CD14-positive monocyte (primary cell): ENCODE measurements at places on chromosomes 12 and 14. TPM values are rescaled to one million over a fixed set of nuclear protein-coding genes. Genes with fewer than 3 reads are reported as not detected.

Gene COL2A1
- polyA plus RNA-seq, result not detected

Gene NELL2
- 0.98 TPM for polyA plus RNA-seq

Gene PRPH
- polyA plus RNA-seq, result not detected in 2 replicates

Gene PTPRB
- not detected for polyA plus RNA-seq

Gene CCDC92
- 11.6 and 12.1 TPM in 2 replicates for polyA plus RNA-seq

Gene SFSWAP
- polyA plus RNA-seq, result 27.0 and 33.0 TPM in 2 replicates

Gene PLA2G1B
- polyA plus RNA-seq, result not detected in 2 replicates

Gene YEATS4
- polyA plus RNA-seq, result 16.0 TPM

- peaks cover 8% of the 10 kb centered on the region for H3K36me3 ChIP-seq
- H3K4me1 ChIP-seq, result peaks cover 15% of the 10 kb centered on the region
- DNase-seq, result no peak
- no peaks in the 10 kb centered on the region for H3K27me3 ChIP-seq
- H3K27ac ChIP-seq, result no peak overlapping the region
Observed at GRCh38 chr12:11787933-11788849, 138.7 kb downstream of the ETV6 start.

- no peak overlapping the region for H3K4me3 ChIP-seq
- no peaks in the 10 kb centered on the region for H3K36me3 ChIP-seq
Observed at GRCh38 chr12:32499048-32499447, 99.7 kb downstream of the FGD4 start.

DNA sequence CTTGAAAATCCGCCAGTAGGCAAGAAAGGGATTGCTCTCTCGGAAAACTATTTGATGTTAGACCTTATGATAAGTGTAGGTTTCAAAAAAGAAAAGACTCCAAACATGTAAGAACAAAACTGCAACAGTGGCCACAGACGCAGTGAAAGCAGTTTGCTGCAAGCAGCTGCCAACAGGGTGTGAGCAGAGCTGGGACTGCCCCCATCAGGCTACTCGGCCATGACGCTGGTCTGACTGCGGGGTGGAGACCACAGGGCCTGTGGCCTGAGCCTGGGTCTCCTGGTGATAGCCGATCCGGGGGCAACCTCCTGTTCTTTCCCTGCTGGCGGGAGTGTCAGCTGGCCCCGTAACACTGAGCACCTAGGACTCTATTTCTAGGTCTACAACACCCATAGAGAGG, 63.2 kb downstream of the AMN start:
- H3K36me3 ChIP-seq, result peaks cover 42% of the 10 kb centered on the region
- no peaks in the 10 kb centered on the region for H3K4me1 ChIP-seq
- no peak overlapping the region for H3K4me3 ChIP-seq
- H3K27ac ChIP-seq, result no peak overlapping the region
- no peak for DNase-seq
- H3K27me3 ChIP-seq, result no peaks in the 10 kb centered on the region

DNA sequence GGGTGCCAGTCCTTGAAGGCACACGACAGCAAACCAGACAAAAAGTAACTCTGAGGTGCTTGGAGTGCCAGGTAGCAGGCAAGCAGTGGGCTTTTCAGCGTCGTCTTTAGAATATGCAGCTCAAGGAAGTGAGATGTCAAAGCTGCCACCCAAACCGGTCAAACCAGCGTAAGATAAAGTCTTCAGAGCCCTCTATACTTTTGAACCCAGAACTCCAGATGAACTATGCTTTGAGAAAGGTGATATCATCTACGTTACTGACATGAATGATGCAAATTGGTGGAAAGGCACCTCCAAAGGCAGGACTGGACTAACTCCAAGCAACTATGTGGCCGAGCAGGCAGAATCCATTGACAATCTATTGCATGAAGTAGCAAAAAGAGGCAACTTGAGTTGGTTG, 95.9 kb downstream of the TBX3 start:
- H3K36me3 ChIP-seq, result no peaks in the 10 kb centered on the region
- no peak for DNase-seq
- H3K4me3 ChIP-seq, result no peak overlapping the region
- H3K4me1 ChIP-seq, result no peaks in the 10 kb centered on the region
- H3K27ac ChIP-seq, result no peak overlapping the region
- no peaks in the 10 kb centered on the region for H3K27me3 ChIP-seq

DNA sequence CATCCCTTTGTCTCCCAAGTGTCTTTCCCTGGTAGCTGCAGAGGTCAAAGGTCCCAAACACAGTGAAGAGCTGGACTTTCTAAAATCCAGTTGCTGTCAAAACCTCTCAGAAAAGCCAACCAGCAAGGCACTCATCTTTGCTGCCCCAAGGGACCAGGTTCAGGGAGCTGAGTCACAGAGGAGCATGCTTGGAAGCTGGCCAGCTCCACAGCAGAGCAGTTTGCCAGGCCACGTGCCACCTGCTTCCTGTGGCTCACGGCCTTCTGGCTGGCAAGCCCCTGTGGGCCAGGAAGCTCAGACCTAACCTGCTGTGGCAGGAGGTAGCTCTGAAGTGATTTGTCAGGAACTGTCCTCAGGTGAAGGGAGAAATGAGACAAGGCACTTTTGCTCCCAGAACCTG, 3.6 kb downstream of the ISCU start:
- peak; percentile 46 for DNase-seq
- peak overlapping the region; percentile 1 for H3K27ac ChIP-seq
- no peak overlapping the region for H3K4me3 ChIP-seq
- peaks cover 56% of the 10 kb centered on the region for H3K4me1 ChIP-seq

GRCh38 chr12:55727643-55728185, 1.1 kb downstream of the CD63 start:
- peak overlapping the region; percentile 82 for H3K4me3 ChIP-seq
- peaks cover 44% of the 10 kb centered on the region for H3K36me3 ChIP-seq
- H3K4me1 ChIP-seq, result peaks cover 46% of the 10 kb centered on the region
- H3K27me3 ChIP-seq, result no peaks in the 10 kb centered on the region
- peak; percentile 50 for DNase-seq

GRCh38 chr14:95428557-95428956, 87.9 kb downstream of the SYNE3 start:
- peaks cover 81% of the 10 kb centered on the region for H3K36me3 ChIP-seq
- DNase-seq, result no peak
- H3K27ac ChIP-seq, result no peak overlapping the region
- no peak overlapping the region for H3K4me3 ChIP-seq
- H3K27me3 ChIP-seq, result no peaks in the 10 kb centered on the region
- H3K4me1 ChIP-seq, result no peaks in the 10 kb centered on the region

DNA sequence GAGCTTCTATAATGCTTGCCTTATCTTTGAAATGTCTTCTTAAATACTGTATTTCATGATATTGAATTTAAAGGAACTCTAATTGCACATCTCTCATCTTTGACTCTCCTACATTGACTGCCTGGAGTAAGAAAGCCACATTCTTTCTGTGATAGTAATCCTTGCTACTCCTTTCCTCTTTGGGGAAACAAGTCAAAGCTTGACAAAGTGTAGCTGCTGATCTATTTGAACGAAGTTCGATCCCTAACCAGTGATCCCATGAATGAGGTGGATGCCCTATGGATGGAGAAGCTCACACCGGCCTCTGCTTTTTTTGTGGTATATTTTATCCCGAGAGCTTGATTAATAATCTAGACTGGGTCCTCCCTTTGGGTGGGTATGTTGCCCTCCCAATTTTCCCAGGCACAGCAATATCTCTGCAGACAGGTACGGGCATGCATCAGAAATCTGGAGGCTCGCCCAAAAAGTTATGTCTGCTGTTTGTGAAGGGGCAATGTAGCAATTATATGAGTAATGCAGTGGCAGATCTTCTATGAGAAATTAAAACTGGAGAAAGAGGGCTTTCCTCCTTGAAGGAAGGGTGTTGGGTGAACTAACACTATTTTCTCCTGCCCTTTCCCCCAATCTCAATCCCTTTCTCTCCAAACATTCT, 163.0 kb upstream of the FRMD6 start:
- H3K27me3 ChIP-seq, result no peaks in the 10 kb centered on the region
- no peak overlapping the region for H3K4me3 ChIP-seq
- no peaks in the 10 kb centered on the region for H3K4me1 ChIP-seq
- H3K36me3 ChIP-seq, result no peaks in the 10 kb centered on the region

GRCh38 chr12:28180786-28181185, 9.5 kb upstream of the CCDC91 start:
- H3K27me3 ChIP-seq, result no peaks in the 10 kb centered on the region
- DNase-seq, result no peak
- no peaks in the 10 kb centered on the region for H3K36me3 ChIP-seq

- DNase-seq, result no peak
- H3K4me1 ChIP-seq, result no peaks in the 10 kb centered on the region
- no peaks in the 10 kb centered on the region for H3K36me3 ChIP-seq
- no peak overlapping the region for H3K4me3 ChIP-seq
Observed at GRCh38 chr14:105859717-105860614, 333.6 kb downstream of the TMEM121 start.

DNA sequence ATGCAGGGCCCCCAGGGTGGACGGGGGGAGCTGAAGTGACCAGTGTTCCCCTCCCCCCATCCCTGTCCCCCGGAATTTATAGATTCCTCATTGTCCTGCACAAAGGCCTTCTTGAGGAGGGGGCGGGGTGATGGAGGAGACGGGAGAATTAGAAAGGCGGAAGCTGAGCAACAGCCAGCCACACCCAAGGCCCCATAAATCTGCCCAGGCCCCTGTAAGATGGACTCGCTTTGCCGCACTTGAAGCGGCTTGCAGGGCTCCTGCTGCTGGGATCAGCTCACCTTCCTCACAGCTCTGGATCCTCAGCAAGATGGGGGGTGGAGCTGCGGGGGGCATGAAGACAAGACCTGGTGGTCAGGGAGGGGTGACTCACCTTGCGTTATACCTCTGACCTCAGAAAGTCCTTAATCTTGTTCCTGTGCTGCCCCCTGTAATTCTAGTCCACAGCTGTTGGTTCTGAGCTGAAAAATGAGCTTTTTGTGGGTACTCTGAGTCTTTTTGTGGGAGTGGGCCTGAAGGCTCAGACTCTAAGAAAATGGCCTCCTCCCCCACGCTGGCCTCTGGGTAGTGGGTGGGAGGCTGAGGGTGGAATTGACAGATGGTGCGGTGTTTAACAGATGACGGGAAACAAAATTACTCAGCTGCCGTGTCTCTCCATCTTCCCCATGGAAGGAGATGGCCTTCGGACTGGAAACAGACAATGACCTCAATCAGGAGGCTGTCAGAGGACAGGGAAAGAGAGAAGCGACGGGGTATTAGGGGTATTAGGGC, 15.8 kb upstream of the ANKRD33 start:
- no peak for DNase-seq
- no peaks in the 10 kb centered on the region for H3K27me3 ChIP-seq
- no peaks in the 10 kb centered on the region for H3K36me3 ChIP-seq
- peaks cover 65% of the 10 kb centered on the region for H3K4me1 ChIP-seq

GRCh38 chr14:28671425-28671824, 95.2 kb upstream of the FOXG1 start:
- DNase-seq, result no peak
- H3K4me1 ChIP-seq, result no peaks in the 10 kb centered on the region
- H3K27me3 ChIP-seq, result no peaks in the 10 kb centered on the region
- no peak overlapping the region for H3K27ac ChIP-seq
- H3K4me3 ChIP-seq, result no peak overlapping the region
- no peaks in the 10 kb centered on the region for H3K36me3 ChIP-seq

GRCh38 chr12:97257726-97258125, 204.9 kb upstream of the RMST start:
- H3K4me1 ChIP-seq, result no peaks in the 10 kb centered on the region
- DNase-seq, result no peak
- no peak overlapping the region for H3K27ac ChIP-seq
- H3K36me3 ChIP-seq, result no peaks in the 10 kb centered on the region
- H3K27me3 ChIP-seq, result no peaks in the 10 kb centered on the region
- H3K4me3 ChIP-seq, result no peak overlapping the region

GRCh38 chr12:4213471-4213870, 60.1 kb upstream of the CCND2 start:
- DNase-seq, result peak; percentile 31
- no peak overlapping the region for H3K27ac ChIP-seq
- H3K4me1 ChIP-seq, result peaks cover 68% of the 10 kb centered on the region

DNA sequence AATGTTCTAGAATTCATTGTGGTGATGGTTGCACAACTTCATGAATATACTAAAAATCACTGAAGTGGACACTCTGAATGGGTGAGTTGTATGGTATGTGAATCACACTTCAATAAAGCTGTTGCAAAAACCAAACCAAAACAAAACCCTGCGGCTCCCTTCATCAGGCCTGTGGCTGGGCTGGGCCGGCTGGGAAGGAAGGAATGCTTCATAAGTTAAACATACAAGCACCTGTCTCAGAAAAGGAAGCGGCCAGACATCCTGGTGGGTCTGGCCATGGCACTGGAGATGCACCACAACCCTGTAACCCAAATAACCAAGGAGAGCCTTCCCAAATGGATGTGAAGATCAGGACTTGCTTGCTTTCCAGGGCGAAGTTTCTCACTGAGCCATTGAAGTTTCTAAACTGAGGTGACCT, 34.9 kb downstream of the TTC7B start:
- no peak for DNase-seq
- no peaks in the 10 kb centered on the region for H3K36me3 ChIP-seq
- no peak overlapping the region for H3K27ac ChIP-seq
- no peaks in the 10 kb centered on the region for H3K27me3 ChIP-seq
- H3K4me1 ChIP-seq, result no peaks in the 10 kb centered on the region

GRCh38 chr12:100904270-100904669, 109.7 kb downstream of the ANO4 start:
- H3K4me3 ChIP-seq, result no peak overlapping the region
- no peak for DNase-seq
- no peaks in the 10 kb centered on the region for H3K4me1 ChIP-seq
- H3K36me3 ChIP-seq, result no peaks in the 10 kb centered on the region

- H3K4me3 ChIP-seq, result no peak overlapping the region
- H3K27me3 ChIP-seq, result peaks cover 12% of the 10 kb centered on the region
- no peaks in the 10 kb centered on the region for H3K36me3 ChIP-seq
- H3K4me1 ChIP-seq, result no peaks in the 10 kb centered on the region
- H3K27ac ChIP-seq, result no peak overlapping the region
Observed at GRCh38 chr12:108060067-108060466, 69.0 kb upstream of the WSCD2 start.

DNA sequence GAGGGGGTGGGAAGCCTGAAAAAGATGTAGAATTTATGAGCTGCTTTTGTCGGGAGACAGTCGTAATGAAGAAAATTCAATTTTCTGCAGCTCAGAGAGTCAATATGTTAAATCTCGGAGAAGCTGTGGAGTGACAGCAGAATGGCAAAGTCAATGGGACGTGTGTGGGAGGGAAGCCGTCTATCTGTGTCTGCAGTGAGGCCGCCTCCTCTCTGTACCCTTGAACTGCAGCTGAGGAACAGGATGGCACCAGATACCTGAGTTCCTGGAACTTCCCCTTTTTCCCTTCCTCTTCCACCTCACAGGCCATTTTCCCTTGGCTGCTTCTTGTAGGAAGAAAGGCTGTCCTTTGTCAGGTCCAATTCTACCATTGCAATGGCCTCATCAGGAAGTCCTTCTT, 9.3 kb upstream of the CALCOCO1 start:
- no peaks in the 10 kb centered on the region for H3K4me1 ChIP-seq
- no peak overlapping the region for H3K27ac ChIP-seq
- no peaks in the 10 kb centered on the region for H3K36me3 ChIP-seq
- DNase-seq, result no peak
- H3K4me3 ChIP-seq, result no peak overlapping the region
- H3K27me3 ChIP-seq, result peaks cover 79% of the 10 kb centered on the region
